ENCODE measurements at places on chromosomes 2 and 18. TPM values are rescaled to one million over a fixed set of nuclear protein-coding genes. Genes with fewer than 3 reads are reported as not detected.

Gene CPO
- 0.12 TPM for polyA plus RNA-seq

DNA sequence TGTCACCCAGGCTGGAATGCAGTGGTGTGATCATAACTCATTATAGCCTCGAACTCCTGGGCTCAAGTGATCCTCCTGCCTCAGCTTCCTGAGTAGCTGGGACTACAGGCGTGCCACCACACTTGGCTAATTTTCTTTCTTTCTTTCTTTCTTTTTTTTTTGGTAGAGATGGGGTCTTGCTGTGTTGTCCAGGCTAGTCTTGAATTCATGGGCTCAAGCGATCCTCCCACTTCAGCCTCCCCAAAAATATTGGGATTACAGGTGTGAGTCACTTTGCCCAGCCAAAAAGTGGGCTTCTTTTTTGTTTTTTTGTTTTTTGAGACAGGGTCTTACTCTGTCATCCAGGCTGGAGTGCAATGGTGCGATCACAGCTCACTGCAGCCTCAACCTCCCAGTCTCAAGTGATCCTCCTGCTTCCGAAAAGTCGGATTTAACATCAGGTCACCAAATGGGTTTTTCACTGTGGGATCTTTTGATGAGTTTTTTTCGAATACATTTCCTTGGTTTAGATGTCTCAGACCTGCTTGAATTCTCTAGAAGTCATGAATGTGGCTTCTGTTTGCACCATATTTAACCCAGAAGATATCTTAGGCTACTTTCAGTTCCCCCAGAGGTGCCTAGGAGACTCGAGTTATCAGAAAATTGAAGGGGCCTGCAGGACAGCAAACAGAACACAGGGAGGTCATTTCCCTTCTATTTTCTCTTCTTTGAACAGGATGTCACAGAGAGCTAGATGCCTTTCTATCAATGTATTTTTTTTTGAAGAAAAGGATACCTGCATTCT, 8.9 kb downstream of the RAB31 start:
- DNase-seq = no peak

Gene TEX44
- not detected for polyA plus RNA-seq

- DNase-seq = no peak
Measured at GRCh38 chr18:53152476-53152875, 812.5 kb downstream of the DCC start.

Gene GLI2
- polyA plus RNA-seq = 5.2 TPM

Data from AG04450 (cell line).